Activated CD8-positive, alpha-beta memory T cell treated with anti-CD3 and anti-CD28 coated beads for 1 hour (primary cell): ENCODE measurements at places on chromosomes 3 and 15.

GRCh38 chr3:171874879-171875278 is 31.7 kb downstream of the TMEM212 start:
- DNase-seq = no peak

- DNase-seq = no peak
Observed at GRCh38 chr3:169999433-169999832, 32.8 kb downstream of the SEC62 start.

DNA sequence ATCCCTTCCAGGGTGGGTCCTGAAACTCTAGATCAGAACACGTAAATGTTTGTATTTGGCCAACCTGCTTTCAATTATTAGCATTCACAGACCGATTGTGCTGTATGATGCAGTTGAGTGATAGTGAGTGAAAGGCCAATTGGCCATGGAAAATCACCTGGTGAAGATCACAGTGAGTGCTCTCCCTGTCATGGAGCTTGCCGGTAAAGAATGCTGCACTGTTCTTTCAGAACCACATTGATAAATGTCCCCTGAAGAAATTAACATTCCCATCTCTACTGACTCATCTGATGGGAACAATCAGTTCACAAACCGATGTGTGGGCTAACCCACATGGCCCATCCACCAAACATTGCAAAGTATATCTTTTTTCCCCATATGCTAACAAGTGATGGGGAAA is 324.8 kb upstream of the TBL1XR1 start:
- no peak for DNase-seq

DNA sequence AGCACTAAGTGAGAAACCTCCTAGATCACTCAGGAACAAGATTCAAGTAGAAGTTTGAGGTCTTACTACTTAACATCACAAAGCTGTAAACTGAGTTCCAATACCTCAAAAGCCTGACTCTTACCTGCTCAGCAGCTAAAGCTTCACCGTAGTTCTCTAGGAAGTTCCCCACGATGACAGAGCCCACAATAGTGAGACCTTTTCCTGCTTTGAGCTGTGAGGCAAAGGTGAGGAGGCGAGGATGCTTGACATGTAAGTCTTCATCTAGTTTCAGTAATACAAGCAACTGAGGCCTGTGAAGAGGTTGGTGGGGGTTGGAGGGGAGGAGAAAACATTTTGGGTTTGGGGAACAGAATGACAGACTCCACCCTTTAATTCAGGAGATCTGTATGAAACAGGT is 15.7 kb downstream of the EMC4 start:
- no peak for DNase-seq

DNA sequence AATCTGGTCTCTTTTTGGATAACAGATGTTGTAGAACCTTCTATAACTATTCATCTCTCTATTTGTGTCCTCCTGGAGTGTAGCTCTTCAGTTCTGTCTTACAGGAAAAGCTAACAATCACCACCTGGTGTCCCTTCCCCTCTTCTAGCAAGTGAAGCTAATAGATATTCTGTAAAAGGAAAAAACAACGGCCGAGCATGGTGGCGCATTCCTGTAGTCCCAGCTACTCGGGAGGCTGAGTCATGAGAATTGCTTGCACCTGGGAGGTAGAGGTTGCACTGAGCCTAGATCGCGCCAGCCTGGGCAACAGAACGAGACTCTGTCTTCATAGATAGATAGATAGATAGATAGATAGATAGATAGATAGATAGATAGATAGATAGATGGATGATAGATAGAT is 779.4 kb downstream of the TUSC7 start:
- no peak for DNase-seq

GRCh38 chr3:52454938-52455282 is 494 bp upstream of the NISCH start:
- DNase-seq = no peak

DNA sequence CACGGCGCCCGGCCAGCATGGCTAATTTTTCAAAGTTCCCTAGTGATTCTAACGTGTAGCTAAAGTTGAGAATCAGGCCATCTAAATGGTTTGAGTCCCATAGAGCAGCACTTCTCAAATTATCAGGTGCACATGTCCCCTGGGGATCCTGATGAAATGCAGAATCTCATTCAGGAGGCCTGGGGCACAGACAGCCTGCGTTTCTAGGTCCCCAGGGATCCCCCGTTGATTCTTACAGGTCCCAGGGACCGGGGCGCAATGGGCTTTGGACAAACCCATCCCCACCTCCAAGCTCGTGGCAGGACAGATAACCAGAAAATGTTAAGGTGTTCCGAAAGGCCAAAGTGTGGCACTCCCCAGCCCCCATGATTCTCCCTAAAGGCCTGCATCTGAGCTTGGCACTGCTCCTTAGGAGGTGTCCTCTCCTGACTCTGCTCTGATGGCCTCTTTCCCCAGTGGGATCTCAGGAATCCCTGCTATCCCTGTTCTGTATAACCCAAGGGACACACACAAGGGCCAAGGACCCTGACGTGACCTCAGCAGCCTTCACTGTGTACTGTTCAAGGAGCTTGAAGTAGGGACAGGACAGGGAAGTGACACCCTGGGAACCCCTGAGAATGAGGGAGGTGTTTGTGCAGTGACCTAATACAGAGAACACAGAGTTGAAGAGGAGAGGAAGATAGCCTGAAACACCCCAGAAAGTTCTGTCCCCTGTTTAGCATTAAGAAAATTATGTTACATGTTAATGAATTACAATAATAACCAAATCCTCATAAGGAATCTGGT is 8.0 kb downstream of the LRRK1 start:
- no peak for DNase-seq

DNA sequence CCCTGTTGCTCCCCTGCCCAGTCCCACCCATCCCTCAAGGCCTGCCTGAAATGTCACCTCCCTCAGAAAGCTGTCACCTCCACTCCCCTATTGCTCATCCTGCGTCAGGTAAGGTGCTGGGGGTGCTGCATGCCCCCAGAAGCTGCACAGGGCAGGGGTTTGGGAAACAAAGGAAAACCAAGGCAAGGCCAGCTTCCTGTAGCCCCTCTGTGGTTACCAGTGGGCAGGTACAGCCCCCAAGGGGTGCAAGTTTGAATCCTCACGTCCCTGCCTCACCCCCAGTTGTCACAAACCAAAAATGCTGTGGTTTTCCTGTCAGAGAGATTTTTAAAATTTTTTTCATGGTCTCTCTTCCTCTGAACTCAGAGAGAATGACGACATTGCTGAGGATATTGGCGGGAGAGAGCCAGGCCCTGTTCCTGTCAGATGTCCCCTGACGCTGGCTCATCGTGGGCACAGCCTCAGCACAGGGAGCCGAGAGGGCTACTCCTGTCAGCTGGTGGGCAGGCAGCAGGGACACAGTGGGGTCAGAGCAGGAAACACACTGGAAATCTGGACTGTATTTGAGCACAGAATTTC is 27.0 kb downstream of the PSTPIP1 start:
- DNase-seq = no peak

DNA sequence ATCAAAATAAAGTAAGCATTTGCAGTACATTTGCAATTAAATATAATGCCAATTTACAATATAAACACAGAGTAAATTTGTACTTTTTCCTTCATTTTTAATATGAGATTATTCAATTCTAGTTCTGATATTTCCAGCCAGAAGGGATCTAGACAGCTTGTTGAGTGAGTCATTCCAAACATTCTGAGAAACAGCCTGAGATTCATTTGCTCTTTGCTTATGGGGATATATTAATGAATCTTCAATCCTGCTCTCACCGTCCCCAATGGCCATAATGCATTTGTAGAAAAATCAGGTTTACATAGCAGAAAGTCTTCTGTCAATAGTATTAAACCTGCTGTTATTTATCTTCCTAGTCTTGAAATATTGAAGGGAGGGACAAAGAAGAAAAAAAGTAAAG is 554.2 kb downstream of the TUSC7 start:
- DNase-seq = no peak

- no peak for DNase-seq
Observed at GRCh38 chr3:135157045-135157740, 362.1 kb downstream of the EPHB1 start.

GRCh38 chr15:41843571-41843970 is 4.9 kb downstream of the PLA2G4B start:
- DNase-seq = no peak

DNA sequence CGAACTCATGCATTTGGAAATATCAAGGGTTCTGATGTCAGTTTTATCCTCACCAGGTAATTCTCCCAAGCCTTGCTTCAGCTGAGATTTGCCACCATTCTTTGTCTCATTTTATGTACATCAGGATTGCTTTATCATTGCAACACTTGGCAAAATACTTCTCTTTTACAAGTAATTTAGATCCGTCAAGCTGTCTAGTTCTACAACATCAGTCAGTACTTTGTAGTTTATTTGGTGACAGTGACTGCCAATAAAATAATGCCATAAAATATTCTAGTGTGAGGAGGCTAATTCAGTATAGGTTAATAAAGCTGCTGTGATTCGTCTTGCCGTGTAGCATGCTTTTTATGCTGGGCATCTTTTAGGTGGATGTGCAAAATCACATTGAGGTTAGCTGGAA is 565.3 kb upstream of the SGO1 start:
- no peak for DNase-seq

GRCh38 chr3:122646146-122646988 is 34.3 kb upstream of the PARP14 start:
- DNase-seq = no peak

- no peak for DNase-seq
Observed at GRCh38 chr3:178386401-178386800, 149.8 kb upstream of the KCNMB2 start.

DNA sequence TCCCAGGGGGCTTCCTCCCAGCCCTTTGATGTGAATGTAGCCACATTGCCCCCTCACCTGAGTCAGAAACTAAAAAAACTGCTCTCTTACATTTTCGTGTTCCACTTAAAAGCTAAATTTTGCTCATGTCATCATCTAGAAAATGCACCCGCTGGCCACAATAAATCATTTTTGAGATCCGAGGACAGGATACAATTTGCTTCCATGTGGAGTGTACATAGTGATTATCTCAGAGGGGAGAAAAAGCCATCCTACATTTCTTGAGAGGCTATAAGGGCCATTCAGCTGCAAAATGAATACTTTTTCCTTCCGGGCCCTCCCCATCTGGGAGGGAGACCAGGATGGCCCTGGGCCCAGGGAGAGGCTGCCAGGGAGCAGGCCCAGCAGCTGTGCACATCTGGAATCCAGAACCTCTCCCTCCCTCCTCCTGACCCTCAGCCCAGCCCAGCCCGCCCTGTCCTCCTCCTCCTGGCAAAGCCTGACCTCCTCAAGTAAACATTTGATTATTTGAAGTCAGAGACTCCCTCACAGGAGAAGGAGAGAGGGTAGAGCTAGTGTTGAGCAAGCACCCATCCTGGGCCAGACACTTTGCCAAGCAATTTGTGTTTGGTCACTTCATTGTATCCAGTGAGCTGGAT is 59.1 kb downstream of the CORO2B start:
- no peak for DNase-seq

DNA sequence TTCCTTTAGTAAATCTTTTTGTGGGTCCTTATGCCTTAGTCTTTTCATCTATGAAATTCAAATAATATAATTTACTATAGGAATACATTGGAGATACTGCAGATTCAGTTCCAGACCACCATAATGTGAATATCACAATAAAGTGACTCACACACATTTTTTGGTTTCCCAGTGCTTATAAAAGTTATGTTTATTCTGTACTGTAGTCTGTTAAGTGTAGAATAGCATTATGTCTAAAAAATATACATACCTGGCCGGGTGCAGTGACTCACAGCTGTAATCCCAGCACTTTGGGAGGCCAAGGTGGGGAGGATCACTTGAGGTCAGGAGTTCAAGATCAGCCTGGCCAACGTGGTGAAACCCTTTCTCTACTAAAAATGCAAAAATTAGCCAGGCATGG is 53.9 kb upstream of the PAQR5 start:
- DNase-seq = no peak

DNA sequence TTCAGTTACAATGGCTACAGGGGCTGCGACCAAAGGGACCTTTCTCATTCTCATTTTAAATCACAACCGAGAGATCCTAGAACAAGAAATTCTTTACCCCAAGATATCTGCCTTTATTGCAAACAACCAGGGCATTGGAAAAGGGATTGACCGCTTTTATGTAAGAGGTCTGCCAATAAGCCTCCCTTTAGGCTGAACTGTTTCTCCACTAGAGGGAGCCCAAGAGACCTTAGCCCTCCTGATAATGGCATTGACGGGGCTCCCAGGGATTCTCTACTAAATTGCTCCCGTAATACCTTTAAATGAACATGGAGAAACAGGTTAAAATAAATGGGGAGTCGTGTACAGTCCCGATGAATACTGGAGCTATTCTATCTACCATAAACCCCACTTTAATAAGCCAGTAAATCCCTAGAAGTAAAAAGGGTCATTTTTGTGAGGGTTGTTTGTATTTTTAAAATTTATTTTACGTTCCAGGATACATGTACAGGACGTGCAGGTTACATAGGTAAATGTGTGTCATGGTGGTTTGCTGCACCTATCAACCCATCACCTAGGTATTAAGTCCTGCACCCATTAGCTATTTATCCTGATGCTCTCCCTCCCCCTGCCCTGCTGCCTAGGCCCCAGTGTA is 7.5 kb upstream of the IGSF10 start:
- DNase-seq = no peak

DNA sequence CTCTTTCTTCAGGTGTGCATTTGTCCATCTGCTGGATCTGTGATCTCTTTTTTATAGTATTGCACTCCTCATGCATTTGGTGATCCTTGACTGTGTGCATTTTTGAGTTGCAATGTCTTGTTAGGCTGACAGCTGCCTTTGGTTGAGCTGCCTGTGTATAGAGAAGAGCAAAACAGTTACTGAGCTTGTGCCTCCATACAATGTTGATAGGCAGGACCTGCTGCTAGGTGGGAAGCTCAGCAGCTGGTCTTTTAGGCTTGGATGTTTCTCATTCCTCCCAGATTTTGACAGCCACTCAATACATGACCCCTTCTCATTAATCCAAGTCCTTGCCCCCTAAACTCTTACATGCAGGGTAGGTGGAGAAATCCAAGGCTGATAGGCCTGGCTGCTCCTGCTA is 74.8 kb upstream of the PIAS1 start:
- no peak for DNase-seq
